ENCODE measurements at places on chromosomes 11 and 22.
A peak's percentile ranks its signal among the peaks of the same experiment; 100 is the strongest.

GRCh38 chr11:121226415-121227263 is 65.9 kb upstream of the SC5D start:
- DNase-seq: no peak

GRCh38 chr11:64040684-64041322 is 5.1 kb downstream of the FLRT1 start:
- no peak for DNase-seq

GRCh38 chr22:36455571-36456463 is 25.6 kb downstream of the TXN2 start:
- no peak for DNase-seq

DNA sequence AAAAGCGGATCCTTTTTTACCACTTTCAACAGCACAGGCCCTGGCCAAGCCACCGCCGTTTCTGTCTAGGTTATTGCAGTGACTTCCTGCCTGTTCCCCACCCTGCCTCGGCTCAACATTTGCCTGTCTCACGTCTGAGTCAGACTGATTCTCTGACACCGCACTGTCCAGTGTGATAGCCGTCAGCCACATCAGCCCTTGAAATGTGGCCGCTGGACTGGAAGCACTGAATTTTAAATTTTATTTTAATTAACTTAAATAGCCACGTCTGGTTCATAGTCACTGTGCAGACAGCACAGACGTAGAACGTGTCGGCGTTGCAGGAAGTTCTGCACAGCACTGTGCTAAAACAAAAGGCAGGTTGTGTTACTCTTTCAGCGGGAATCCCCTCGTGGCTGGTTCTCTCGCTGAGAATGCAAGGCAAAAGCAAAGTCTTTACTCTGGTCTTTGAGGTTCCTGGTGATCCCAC is 56.3 kb upstream of the ADSL start:
- DNase-seq: peak; percentile 7

DNA sequence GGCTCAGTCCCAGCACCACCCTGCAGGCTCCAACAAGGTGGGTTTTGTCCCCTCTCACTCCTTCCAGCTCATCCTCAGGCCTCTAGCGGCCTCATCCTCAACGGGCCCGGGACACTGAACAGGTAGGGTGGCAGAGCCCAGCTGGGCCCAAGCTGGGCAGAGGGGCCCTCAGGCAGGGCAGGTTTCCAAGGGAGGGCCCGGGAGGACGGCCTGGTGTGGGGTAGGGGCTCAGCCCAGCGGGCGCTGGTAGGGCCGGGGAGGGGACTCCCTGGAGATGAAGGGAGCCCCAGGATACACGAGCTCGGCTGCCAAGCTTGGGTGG is 2.5 kb upstream of the IFITM10 start:
- no peak for DNase-seq

DNA sequence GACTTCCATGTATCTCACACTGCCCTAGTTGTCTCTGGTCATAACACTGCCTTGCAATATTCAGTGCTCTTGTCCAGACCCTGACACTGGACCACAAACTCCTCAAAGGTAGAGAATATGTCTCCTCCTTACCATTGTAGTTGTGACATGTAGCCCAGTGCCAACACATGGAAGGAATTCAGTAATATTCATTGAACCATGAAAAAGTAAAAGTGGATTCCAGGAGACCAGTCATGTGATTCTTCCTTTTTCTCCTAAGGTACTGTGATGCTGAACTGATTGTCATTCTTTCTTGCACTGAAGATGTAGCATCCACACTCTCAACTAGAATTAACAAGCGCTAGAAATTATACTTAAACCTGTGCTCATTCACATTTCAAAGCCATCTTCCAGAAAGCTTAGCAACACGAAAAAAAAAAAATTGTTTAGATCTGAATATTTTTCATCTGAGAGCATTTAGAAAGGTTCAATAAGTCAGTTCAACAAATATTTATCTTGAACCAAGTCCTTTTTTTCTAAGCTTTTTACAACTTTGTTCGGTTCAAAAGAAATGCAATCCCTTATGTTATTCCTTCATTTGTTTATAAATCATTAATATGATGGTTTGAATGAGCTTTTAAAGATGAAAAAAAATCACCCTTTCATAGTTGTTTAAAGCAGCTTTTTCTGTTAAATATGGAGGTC is 224.7 kb upstream of the BLID start:
- no peak for DNase-seq

- no peak for DNase-seq
These were observed 84.0 kb downstream of the GGTLC2 start for GRCh38 chr22:22728382-22728781.

DNA sequence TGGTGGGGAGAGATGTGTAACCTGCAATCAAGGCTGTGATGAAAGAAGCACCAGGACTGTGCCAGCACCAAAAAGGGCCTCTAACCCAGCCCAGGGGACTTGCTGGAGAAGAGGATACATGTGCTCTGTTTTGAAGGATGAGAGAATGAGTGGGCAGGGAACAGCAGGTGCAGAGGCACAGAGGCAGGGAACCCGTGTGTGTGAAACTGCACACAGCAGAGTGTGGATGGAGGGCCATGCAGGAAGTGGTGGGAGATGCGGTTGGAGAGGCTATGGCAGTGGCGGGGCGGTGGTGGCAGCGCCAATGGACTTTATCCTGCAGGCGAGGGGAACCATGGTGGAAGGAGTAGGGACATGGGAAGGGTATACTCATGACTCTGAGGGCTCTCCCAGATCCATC is 25.2 kb upstream of the LRRC32 start:
- DNase-seq: no peak

DNA sequence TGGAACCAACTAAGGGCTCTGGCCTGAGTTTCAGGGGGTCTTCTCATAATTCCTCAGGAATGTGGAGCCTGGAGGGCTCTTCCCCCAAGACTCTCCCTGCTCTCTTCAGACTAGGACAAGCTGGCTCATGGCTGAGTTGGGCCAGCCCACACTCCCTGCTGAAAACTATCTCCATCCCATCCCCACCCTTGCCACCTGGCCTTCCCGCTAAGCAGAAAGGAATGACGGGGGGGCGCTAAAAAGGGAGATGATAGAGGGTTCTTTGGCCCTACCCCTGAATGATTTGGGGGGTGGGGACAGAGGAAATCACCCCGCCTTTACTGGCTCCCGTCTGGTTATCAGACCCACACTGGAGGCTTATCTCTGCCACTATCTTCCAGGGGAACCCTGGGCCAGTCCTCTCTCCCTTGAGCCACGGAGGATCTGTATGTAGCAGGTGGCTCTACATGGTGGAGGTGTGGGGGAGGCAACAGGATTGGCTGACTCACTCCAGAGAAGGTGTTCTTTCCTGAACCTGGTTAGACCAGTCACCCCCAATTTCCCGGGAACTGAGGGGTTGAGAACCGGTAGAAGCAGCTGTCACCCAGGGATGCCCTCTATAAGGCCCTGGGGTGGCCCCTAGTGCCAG is 5.7 kb downstream of the SMTN start:
- no peak for DNase-seq

GRCh38 chr11:70913715-70914231 is 338.6 kb downstream of the SHANK2 start:
- DNase-seq: no peak

GRCh38 chr11:58734681-58735490 is 3.1 kb upstream of the GLYAT start:
- DNase-seq: no peak

- no peak for DNase-seq
These were observed 126.3 kb downstream of the CADM1 start for GRCh38 chr11:115377882-115378296.

GRCh38 chr11:16217631-16218030 is 138.7 kb downstream of the SOX6 start:
- peak; percentile 10 for DNase-seq

- DNase-seq: peak; percentile 76
These were observed 39.0 kb downstream of the CTNND1 start for GRCh38 chr11:57800444-57801182.

- no peak for DNase-seq
These were observed 116.5 kb downstream of the ME3 start for GRCh38 chr11:86555866-86556265.

GRCh38 chr11:69896250-69896649 is 77.0 kb upstream of the FGF3 start:
- no peak for DNase-seq

DNA sequence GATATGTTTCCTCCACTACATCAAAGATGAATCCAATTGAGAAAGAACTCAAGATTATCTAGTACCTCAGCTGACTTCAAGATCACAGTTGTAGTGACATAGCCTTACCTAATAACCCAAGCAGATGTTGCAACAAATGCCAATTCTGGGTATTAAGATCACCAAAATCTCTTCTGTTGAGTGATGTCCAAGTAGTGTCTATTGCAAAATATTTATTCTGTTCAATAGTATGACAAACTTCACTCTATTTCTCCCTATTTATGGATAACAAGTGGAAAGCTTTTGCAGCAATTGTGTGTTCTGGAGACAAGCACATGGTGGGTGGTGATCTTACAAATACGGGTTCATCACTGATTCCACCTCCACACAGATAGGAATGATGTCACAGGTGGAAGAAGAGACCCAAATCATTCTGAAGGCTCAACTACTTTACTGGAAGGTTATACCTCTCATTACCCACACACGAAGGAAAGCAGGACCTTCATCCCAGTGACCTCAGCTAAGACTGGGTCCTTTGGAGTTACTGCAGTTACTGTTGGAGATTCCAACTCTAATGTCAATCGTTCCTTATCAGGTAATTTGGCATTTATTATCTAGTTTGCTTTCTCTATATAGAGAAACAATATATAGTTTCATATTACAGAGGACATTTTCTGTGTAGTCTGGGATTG is 72.0 kb downstream of the CD44 start:
- no peak for DNase-seq

GRCh38 chr11:95108671-95109551 is 19.3 kb downstream of the ENDOD1 start:
- DNase-seq: peak; percentile 81
